ENCODE measurements at places on chromosomes 1 and 21.
A peak's percentile ranks its signal among the peaks of the same experiment; 100 is the strongest.

GRCh38 chr1:162236201-162236600, 140.5 kb downstream of the SPATA46 start:
- no peak for DNase-seq

DNA sequence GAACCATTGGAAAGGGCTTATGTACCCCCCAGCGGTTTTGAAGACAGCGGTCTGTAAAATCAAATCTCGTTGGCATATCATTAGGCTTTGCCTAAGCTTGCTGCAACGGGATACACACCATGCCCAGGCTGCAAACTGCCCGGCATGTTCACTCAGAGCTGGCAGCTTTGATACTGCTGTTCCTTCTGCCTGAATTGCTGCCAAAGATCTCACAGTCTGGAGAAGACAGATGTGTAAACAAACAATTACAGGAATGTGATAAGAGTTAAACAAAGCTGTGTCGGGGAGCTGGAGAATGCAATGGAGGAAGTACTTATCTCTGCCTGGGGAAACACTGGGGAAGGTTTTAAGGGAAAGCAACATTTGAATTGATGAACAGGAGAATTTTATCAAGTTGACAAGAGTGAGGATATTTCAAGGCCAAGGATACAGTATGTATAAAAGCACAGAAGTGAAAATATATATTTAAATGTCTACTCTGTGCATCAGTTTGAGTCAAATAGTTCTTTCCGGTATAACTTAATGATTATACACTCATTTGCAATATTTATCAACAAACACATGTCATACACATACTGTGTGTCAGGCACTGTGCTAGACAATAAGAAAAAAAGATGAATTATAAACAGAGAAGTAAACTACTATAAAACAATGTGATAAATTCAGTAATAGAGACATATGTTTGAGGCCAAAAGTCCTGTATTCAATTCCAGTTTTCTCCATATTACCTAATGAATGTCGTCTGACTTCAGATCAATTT, 29.9 kb downstream of the CHML start:
- no peak for DNase-seq

- no peak for DNase-seq
Observed at GRCh38 chr1:27519331-27520258, 29.6 kb upstream of the WASF2 start.

GRCh38 chr1:30756545-30757351, 826 bp downstream of the LAPTM5 start:
- peak; percentile 75 for DNase-seq

- no peak for DNase-seq
Observed at GRCh38 chr1:125087691-125088090, 3902.9 kb downstream of the SRGAP2C start.

DNA sequence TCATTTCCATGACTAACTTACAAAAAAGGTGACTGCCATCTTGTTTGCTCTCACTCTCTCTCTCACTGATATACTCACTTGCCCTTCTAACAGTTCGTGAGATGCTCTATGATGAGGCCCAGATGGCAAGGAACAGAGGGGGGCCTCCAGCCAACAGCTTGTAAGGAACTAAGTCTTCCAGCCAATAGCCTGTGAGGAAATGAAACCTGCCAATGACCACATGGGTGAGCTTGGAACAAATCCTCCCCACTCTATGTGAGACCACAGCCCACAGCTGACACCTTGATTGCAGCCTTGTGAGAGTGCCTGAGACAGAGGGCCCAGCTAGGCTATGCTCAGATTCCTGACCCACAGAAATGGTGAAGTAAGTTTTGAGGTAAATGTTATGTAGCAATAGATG, 153.7 kb downstream of the HHIPL2 start:
- no peak for DNase-seq

DNA sequence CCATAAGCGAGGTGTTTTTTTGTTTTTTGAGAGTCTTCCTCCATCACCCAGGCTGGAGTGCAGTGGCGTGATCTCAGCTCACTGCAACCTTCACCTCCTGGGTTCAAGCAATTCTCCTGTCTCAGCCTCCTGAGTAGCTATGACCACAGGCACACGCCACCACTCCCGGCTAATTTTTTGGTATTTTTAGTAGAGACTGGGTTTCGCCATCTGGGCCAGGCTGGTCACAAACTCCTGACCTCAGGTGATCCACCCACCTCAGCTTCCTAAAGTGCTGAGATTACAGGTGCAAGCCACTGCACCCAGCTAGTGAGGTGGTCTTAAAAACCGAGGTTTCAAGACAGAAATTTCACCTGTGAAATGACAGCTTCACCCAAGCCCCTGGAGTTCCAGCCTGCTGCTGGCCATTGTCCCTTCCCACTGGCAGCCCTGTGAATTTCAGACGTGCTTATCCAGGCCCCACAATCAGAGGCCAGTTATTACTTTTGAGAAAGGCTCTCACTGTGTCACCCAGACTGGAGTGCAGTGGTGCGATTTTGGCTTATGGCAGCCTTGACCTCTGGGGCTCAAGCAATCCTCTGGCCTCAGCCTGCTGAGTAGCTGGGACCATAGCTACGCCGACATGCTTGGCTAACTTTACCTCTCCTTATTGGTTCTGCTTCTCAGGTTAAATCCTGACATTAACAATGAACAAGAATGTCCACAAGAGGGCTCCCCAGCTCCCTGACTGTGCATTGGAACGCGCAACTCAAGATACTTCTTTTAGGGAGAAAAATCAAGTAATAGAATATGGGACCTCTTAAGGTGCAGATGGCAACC, 19.4 kb downstream of the ENO1 start:
- DNase-seq, result no peak

DNA sequence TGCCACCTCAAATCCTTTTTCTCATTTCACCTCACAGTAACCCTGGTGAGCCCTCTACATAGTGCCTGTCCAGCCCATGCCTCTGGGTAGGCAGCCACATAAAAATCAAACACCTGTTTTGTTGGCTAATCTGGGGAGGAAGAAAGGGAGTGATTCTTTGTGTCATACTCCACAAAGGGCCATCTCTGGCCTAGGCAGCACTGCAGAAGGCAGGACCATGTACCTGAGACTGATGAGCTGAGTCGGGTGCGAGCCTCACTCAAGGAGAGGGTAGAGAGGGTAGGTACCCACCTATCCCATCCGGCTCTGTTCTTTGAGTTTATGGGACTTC, 7.8 kb downstream of the TUFT1 start:
- DNase-seq, result no peak

GRCh38 chr21:17270229-17270628, 242.6 kb upstream of the CXADR start:
- no peak for DNase-seq

GRCh38 chr1:62444701-62445100, 7.9 kb downstream of the USP1 start:
- no peak for DNase-seq

GRCh38 chr1:100461222-100461621, 76.7 kb upstream of the GPR88 start:
- DNase-seq, result no peak

- no peak for DNase-seq
Observed at GRCh38 chr21:38849776-38850175, 44.0 kb downstream of the ETS2 start.

DNA sequence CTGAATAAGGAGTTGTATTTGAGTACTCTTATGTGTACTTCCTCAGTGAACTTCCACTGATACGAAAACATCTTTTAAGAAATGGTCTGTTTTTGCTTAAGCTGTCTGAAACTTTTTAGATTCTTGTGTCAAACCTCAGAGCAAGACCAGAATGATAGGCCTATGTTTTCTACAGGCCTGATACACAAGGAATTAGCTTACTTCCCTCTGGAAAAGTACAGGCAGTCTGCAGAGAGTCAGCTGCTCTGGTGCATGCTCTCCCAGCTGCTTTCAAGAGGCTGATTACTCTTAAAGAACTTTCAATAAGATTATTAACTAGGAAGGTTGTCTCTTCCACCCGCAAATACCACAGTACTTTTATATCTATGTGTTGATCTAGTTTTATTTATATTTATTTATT, 9.5 kb downstream of the SNX27 start:
- DNase-seq, result no peak

DNA sequence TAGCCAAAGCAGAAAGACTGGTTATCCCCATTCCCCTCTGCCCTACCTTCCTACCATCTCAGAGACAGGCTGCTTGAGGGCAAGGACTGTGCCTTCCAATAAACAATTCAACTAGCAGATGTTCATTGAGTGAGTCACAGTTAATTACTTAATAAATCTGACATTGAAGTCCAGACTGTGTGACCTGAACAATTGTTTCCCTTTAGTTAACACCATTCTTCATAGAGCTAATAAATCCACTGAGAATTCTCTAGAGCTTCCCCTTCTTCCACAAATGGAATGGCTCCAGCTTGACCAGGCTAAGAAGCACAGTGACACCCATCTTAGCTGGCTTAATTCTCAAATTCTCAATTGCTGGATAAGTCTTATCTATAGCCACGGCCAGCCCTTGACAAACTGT, 61.9 kb upstream of the GJA5 start:
- DNase-seq, result no peak

- DNase-seq, result peak; percentile 71
Observed at GRCh38 chr1:43978551-43979260, at the start of gene B4GALT2. B4GALT2 (plus strand) TSS chr1:43979210; CDS start chr1:43981161, 1,951 bp downstream.

DNA sequence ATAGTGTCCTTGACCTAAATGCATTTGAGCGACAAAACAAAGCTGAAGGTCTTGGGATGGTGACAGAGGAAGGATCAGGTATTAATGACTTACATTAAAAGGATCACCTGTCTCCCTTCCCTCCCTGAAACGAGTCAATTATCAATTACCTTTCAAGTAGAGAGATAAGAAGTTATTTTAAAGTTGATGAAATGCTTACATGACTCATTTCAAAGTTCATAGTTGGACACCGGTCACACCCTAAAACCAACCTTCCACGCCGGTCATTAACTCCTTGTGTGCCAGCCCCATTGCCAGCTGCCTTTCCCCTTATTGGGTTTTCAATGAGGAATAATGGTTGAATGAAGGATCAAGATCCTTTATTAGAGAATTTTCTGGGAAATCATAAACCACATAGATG, 129.8 kb downstream of the ZP4 start:
- no peak for DNase-seq

GRCh38 chr1:112735752-112736151, 20.6 kb upstream of the PPM1J start:
- no peak for DNase-seq

DNA sequence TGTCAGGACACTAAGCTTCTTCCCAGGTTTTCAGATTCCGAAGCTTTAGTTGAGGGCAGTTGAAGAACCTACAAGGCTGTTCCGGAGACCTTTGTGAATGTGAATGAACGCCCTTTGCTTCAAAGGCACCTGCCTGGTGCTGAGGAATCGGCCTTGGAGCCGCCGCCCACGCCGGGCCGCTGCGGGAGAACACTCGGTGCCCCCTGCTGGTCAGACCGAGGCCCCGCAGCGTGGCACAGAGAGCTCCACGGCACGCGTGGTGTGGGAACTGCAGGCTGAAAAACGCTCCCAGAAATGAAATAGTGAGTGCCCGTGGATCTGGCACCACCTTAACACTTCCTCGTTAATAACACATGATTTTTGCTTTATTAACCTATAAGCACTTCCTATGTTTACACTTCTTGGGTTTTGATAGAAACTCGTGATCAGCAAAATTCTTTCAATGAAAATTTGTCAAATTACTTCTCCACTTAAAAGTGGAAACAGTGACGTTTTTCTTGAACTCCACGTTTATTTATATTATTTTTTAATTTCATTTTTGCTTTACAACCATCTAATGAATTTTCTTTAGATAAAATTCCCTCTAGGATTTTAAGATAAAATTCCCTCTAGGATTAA, 460.6 kb downstream of the DSCAM start:
- DNase-seq, result peak; percentile 33

DNA sequence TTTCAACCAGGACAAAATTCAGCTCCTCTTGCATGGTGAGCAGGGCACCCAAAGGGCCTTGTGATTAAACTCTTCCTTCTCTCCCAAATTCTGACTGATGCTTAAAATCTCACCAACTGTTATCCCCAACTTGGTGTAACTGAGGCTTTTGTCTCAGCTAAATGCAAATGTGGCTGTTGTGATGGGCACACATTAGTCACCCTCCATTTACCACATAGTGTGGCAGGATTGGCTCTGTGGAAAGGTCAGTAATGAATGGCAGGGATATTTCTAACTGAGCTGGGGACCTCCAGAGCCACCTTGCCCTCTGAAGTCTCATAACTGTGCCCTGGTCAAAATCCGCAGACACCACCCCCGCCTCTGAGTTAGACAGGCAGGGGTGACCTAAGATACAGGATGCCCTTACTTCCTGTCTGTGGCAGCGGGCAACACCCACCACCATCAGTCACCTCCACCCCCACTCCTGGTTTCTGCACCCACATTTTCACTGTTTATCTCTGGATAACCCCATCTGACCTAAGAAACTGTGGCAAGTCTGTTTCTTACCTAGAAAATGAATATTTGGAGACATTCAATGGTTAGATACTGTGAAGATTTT, 25.4 kb upstream of the RGS16 start:
- DNase-seq, result peak; percentile 74

DNA sequence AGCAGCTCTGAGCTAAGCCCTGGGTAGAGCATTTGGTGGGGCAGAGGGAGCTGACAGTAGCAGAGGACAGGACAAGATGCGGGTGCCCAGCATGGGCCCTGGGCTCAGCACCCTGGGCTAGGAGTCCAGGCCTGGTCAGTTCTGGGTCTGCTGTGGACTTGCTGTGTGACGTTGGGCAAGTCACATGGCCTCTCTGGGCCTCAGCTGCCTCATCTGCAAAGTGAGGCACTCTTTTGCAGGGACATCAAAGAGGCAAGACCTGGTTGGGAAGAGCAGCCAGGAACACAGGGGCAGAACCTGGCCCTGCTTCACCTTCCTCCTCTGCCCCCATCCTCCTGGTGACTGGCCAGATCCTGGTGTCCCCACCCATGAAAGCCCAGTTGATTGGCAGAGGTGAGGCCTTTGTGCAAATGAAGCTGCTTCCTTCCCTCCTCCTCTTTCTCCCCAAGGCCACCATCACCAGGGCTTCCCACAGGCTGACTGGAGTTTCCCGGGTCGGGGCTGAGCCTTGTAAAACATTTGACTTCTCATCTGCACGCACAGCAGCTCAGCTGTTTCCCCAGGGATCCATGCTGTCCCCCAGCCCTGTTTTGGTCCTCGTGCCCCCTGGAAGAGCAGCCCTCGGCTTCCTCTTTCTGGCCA, 350.5 kb downstream of the MATN1 start:
- no peak for DNase-seq

DNA sequence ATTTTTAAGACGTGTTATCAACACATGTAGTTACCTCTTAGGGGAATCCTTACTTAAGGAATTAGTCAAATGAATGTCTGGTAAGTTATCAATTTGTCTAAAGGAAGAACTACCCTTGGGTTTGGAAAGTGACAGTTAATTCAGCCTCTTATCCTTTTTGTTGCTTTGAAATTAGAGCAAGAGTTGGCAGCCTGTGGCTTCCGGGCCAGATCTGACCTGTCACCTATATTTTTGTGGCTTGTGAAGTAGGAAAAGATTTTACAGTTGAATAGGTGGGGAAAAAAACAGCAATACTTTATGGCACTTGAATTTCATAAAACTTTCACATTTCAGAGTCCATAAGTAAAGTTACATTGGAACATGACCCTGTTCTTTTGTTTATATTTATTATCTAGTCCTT, 5.5 kb downstream of the MRPS6 start:
- DNase-seq, result no peak
